ENCODE measurements at places on chromosomes 4 and X.

GRCh38 chr4:117093571-117093970, 8.2 kb upstream of the TRAM1L1 start:
- no peak for DNase-seq

- no peak for DNase-seq
Measured at GRCh38 chr4:62717154-62717553, 1517.0 kb downstream of the ADGRL3 start.

DNA sequence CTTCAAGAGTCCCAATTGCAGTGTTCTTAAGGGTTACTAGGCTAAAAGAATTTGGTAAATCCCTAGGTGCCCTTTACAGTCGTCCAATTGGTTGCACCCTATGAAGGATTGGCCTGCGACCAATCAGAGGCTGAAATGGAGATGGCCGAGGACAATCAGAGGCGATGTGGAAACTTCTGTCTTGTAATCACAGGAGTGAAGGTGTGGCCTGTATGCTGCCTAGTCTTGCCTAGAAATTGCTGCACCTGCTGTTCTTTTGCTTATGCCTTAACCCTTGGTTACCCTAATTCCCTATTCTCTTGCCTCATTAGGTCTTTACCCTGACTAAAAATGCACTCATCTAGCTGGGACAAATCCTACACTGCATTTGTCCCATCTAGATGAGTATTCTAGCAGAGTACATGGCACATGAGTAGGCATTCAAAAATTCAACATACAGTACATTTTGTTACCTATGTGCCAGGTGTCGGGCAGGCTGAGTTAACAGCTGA, 1.0 kb upstream of the DCK start:
- DNase-seq, result no peak

GRCh38 chrX:72128881-72129280, 2.8 kb downstream of the RTL5 start:
- DNase-seq, result no peak

DNA sequence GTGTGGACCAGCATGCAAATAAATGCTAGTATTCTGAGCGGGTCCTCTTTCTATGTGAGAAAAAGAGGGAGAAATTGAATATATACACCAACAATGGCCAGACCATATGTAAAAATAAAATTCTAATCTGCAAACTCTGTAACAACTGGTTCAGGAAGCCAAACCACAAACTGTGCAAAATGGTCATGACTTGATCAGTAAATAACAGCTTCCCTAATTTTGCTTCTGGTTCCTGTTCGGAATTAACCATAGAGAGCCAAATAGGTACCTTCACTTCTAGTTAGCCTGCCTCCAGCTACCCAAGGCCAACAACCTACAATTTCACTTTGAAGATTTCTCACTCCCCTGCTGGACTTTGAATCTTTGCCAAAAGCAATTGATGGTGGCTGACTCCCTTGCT, 1313.2 kb downstream of the ADGRL3 start:
- DNase-seq, result no peak

DNA sequence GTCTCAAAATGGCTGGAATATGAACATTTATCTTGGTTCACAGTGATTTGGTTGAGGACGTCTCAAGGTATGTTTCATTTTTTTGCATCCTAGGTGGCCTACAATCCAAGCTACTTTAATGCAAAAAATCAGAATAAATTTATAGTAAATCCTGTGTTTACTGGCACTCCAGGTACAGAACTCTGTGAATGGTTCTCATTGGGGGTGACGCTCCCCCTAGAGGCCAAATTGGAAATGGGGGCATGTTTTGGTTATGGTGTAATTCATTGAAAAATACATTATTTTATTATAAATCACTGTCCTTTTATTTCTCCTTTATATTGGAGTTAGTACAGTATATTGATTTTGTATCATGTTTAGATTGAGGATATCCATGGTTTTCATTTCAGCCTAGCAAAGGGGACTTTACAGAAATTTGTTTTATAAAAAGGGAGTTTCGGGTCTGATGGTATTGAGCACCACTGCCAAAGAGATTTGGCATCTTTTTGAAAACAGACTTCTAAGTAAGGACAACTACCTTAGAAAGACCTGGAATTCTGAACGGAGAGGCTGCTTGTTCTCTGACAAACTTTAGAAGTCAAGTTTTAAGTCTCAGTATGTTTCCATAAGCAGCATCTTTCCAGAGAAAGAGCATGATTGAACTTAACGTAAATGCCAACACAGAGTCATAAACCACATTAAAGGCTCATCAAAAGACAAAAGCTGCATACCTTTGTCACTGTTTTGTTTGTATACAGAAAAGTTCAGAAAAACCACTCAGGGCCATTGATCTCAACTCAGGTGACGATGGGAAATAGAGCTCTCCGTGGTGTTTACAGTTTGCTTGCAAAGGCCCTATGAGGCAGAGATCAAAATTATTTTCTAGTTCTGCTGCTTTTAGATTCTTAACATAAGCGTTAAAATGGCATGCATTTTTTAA, 19.4 kb downstream of the MTM1 start:
- DNase-seq, result peak; percentile 47

GRCh38 chr4:41069257-41069656, 145.1 kb downstream of the APBB2 start:
- no peak for DNase-seq

GRCh38 chr4:186861317-186861716, 137.7 kb upstream of the FAT1 start:
- no peak for DNase-seq

DNA sequence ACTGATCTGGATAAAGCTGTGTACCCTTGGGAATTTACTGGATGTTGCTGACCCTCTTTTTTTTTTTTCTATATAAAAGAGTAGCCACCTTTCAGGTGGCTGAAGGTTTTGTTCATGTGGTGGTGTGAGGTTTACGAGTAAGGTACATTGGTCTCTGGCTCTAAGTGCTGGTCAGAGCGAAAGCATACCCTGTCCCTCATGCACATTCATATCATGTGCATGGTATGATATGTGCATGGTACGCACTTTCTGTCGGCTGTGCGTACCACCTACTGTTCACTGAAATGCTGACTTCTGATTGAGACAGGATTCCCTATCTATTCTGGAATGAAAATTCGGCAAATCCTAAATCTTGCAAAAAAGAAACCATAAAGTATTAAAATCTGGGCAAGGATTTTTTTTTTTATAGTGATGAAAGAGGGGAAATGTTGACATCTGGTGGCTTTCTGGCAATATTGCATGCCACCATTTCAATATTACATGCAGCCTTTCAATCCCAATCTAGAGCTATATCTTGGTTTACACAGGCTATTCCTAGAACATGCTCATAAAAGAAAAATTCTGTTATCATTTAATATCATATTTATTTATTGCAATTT, 32.8 kb downstream of the FAM149A start:
- DNase-seq, result no peak

- DNase-seq, result no peak
Measured at GRCh38 chr4:113383111-113383785, 333.8 kb downstream of the ANK2 start.

- no peak for DNase-seq
Measured at GRCh38 chrX:24335871-24336270, 22.0 kb upstream of the SUPT20HL2 start.

DNA sequence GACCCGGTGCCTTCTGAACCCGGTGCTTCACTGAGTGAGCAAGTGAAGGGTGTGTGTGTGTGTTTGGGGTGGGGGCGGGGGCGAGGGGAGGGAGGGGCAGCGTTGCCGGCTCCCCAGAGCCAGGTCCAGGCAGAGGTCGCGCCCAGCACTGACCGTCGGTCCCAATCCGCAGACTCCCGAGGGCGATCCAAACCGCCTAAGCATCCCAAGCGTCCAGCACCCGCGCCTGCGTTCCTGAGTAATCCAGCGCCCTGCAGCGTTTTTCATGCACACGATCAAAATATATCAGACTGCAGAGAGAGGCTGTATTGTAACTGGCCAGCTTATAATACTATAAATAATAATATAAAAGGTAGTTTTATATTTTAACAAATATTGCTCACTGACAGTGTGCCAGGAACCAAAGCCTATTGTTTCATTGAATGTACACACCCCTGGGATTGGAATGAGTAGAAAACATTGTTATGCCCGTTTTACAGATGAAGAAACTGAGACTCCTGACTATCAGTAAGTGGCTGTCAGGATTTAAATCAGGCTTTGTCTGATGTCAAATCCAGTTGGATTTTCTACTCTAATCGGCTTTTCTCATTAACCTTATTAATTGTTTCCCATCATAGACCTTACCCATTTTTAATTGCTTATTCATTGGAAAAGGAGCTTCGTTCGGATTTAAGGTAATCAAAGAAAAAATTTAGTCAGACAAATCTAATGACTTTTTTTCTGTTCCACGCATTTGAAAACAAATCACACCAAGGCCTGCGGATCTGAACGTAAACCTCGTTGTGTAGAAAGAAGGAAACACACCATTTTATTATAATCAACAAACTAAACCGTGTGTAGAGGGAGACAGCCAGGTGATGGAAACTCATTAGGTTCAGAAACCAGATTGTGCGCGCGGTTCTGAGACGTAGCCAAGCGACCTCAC, 4.0 kb upstream of the NKX3-2 start:
- DNase-seq, result no peak

- DNase-seq, result no peak
Measured at GRCh38 chr4:14693728-14694127, 308.6 kb upstream of the CPEB2 start.

GRCh38 chr4:119104644-119105273, 30.9 kb upstream of the MYOZ2 start:
- DNase-seq, result no peak

DNA sequence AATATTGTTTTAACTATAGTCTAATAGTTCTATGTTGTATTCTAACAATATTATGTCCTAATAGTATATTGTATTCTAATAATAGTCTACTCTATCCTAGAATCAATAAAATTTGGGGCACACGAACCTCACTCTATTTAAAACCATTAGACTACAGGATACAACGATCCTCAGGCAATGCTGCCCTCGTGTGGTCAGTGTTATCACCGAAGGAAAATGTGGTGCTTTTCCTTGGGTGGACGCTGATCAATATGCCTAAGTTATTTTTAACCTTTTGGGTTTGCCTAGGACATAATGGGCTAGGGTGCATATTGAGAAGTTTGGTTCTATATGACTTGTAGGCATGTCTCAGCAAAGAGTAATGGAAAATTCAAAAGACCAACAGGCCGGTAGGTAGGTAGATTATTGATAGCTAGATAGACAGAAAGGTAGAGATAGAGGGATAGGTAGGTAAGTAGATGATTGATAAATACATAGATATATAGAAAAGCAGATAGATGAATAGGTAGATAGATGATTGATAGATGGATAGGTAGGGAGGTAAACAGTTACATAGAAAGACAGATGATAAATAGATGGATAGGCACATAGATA, 75.1 kb downstream of the PRKX start:
- DNase-seq, result peak; percentile 15

GRCh38 chr4:105422207-105422920, 51.5 kb downstream of the PPA2 start:
- DNase-seq, result no peak

- no peak for DNase-seq
Measured at GRCh38 chr4:39541987-39542610, 14.9 kb upstream of the UGDH start.

DNA sequence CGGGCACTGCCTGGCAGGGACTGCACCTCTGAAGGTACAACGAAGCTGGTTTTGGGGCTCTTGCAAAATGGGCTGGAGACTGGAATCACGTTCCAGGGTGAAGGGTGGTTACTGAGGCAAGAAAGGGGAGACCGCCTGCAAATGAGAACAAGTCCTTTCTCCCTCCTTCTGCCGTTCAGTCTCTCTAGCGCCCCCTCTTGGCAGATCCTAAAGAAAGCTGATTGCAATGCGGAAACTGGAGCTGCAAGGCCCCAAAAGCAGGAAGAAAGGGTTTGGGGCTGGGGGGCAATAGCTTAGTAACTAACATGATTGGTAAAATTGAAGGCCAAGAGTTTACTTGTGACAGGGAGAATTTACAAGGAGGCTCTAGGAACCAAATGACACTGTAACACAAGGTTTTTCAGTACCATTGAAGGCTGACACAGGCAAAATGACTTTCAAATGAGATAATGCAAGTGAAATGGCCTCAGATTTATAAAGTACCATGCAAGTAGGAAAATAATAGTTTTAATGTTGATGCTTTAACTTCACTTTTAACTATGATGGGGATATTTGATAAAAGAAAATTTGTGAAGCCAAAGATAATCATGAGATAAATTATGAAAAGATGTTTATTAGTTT, 222.7 kb upstream of the HAND2 start:
- DNase-seq, result peak; percentile 1

GRCh38 chr4:98838977-98839618, 89.8 kb downstream of the EIF4E start:
- no peak for DNase-seq

- no peak for DNase-seq
Measured at GRCh38 chrX:110042496-110042895, 39.6 kb downstream of the TMEM164 start.

- no peak for DNase-seq
Measured at GRCh38 chr4:76803522-76803921, 94.4 kb downstream of the SOWAHB start.

DNA sequence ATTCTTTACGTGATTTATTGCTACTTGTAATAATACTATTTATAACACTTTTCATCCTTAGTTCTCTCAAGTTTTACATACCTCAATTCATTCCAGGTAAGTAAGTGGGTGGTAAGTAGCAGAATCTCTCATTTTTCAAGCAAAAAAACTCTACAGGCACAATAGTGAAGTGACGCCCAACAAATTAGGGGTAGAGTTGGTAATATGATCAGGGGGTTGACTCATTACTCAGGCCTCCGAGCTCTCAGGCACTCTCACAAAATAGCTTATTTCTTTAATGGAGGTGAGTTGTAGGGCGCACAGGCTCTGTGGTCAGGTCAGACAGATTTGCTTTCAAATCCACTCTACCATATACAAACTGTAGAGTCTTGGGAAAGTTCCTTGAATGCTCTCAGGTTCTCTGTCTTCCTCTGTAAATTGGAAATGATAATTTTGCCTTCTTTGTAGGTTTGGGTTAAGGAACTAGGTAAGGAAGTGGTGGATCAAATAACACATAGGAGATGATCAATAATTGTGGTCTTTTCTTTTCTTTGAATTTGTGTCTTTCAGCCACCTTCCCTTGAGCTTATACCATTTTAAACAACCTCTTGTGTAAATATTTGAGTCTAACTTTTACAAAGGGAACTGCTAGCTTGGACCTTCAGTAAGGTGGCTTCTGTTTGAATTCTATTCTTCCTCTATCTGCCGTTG, 134.9 kb upstream of the LEF1 start:
- DNase-seq, result no peak

DNA sequence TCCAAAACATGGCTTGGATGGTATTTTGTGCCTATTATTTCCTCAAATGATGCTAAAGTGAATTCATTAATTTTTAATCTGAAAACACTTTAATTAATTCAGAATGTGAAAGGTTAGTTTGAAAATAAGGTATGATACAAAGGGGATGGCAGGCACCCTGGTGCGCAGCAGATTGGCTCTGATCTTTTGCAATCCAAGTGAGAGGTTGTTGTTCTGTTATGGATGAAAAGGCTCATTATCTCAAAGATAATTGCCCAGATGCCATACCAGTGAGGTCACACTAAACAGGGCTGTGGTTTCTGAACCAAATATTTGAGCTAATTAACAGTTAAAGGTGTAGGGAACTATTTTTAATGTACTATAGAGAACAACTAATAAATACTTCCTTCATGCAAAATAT, 504.9 kb downstream of the RAPGEF2 start:
- DNase-seq, result no peak

- no peak for DNase-seq
Measured at GRCh38 chr4:136319789-136320464, 1212.4 kb downstream of the PCDH18 start.

- DNase-seq, result no peak
Measured at GRCh38 chr4:60034361-60034760, 1165.8 kb upstream of the ADGRL3 start.
